Neural crest cell (in vitro differentiated cells): ENCODE measurements at places on chromosomes 2 and 18. TPM values are rescaled to one million over a fixed set of nuclear protein-coding genes. Genes with fewer than 3 reads are reported as not detected.

DNA sequence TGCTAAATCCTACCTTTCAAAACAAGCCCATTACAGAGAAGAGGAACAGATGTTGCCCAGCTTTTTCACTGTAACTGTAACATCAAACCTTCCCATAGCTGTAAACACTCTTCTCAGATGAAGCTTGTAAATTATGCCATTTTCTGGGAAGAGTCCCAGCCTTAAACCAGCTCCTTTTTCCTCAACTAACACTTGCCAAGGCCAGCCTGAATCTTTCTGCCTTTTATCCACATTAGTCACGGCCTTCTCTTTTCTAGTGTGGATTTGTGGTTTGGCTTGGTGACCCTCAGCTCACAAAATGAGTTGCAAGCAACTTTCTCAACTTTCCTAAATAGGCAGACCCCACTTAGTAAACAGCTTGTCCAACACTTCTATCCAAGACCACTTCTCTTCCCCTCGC is 90.2 kb downstream of the CABLES1 start:
- DNase-seq: no peak

- DNase-seq: no peak
These were observed 127.6 kb downstream of the ALPK2 start for GRCh38 chr18:58501066-58501896.

DNA sequence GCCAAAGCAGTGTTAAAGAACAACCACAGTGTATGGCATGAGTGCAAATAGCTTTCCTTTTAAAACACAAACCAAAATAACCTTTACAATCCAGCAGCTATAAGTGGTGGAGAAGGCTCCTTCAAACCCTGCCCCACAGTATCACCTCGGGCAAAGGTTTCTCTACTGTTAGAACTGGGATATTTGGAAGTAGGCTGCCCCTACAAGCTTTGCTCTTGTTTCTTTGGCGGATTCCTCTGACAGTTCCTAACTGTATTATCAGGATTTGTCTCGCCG is 214.8 kb downstream of the ZNF521 start:
- DNase-seq: no peak

PTMA gene
- total RNA-seq: 1,415 and 1,529 TPM in 2 replicates

RESP18 gene
- total RNA-seq: not detected in 2 replicates

TPO gene
- total RNA-seq: not detected in 2 replicates

ANKRD30B gene
- total RNA-seq: not detected in 2 replicates

SPATS2L gene
- total RNA-seq: 24.1 and 24.9 TPM in 2 replicates

CRYGC gene
- total RNA-seq: not detected in 2 replicates

BMPR2 gene
- total RNA-seq: 17.5 and 19.4 TPM in 2 replicates

GRCh38 chr2:178008636-178009289 is 63.8 kb downstream of the PDE11A start:
- DNase-seq: no peak

AQP12A gene
- not detected in 2 replicates for total RNA-seq

DNA sequence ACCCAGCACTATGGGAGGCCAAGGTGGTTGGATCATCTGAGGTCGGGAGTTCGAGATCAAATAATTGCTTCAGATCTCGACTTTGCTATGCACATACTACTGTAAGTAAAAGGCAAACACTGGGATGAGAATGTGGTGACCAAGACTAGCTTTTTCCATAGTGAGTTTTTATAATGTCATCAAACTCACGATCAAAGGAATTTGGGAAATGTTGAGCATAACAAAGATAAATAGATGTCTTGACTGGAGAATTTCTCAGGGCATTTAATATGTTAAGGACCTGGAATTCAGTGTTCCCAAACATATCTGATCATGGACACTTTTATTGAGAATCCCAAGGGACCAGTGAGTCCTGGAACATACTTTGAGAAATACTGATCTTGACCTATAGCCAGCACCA is 205.6 kb downstream of the ARHGAP15 start:
- no peak for DNase-seq

CENPO gene
- 69.3 and 69.7 TPM in 2 replicates for total RNA-seq

- DNase-seq: no peak
These were observed 95.9 kb downstream of the SLC4A3 start for GRCh38 chr2:219723311-219723710.

LIMS4 gene
- 0.32 and 0.75 TPM in 2 replicates for total RNA-seq

DNA sequence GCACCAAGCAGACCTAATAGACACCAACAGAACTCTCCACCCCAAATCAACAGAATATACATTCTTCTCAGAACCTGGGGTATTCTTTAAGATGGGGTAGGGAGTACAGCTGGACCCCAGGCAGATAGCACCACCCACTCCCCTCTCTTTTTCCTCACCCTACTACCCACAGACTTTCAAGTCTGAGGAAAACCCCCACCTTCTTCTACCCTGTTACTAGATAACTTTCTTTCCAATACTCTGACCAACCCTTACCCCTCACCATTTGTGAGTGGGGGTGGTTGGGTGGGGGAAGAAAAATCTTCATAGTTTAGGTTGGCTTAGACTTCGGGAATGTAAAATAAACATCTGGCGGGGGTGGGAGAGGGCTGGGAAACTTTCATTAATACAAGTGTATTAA is 20.3 kb upstream of the ZBTB14 start:
- DNase-seq: no peak

DNA sequence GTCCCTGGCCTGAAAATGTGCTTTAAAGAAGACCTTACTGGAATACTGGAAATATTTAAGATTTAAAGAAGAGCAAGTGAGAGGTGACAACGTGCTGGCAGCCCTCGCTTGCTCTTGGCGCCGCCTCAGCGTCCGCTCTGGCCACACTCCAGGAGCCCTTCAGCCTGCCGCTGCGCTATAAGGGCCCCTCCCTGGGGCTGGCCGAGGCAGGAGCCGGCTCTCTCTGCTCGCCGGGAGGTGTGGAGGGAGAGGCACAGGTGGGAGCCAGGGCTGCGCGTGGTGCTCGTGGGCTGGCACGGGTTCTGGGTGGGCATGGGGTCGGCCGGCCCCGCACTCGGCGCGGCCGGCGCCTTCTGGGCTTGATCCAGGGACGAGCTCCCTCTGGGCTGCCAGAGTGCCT is 2.9 kb upstream of the COQ10B start:
- no peak for DNase-seq

DNA sequence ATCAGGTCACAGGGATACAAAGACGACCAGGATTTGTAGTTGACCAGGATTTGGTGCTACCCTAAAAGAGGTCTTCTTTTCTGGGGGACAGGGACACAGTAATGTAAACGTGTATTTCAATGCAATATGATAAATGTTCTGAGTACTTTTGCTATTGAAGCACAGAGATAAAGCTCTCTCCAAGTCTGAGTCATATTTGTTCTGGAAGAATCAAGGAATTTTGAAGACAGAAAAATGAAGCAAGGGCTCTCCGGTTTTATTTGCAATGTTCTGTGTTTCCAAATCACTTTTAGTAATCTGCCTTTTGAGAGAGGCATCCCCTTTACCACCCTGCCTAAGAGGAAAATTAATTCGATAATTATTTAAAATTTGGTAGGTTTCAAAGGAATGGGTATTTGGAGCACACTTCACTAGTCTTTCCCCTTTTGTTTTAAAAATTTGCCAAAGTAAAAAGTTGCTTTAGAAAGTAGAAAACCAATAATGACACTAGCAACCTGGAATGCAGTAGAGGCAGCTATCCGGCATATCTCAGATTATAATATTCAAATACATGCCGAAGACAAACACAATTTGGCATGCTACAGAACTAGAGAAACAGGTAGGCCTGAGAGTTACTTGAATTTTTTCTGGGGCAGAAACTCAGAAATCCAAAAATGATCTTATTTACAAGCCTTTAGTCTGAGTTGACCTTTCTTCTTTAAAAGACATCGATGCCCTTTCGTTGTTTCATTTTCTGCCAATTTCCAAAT is 82.7 kb downstream of the MREG start:
- DNase-seq: no peak

- DNase-seq: no peak
These were observed 77.3 kb downstream of the INSIG2 start for GRCh38 chr2:118165595-118165994.

MRPL53 gene
- total RNA-seq: 72.4 and 74.6 TPM in 2 replicates

GRCh38 chr2:27494944-27495554 is at the start of gene FNDC4:
FNDC4 (minus strand) TSS chr2:27495200; CDS start chr2:27494679, 521 bp downstream.
- peak; percentile 38 for DNase-seq

DNA sequence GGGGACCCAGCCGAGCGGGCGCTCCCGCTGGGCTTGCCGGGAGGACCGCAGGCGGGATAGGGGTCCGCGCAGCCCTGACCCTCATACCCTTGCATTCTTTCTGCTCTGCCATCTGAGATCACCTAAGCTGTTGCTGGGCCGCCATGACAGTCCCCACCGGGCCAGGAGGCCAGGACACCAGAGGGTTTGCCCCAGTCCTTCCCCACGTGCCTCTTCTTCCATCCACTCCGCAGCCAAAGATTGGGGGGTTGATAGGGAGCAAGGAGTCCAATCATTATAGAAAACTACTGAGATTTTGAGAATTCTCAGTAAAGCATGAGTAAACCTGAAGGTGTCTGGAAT is 453 bp upstream of the GRB14 start:
- DNase-seq: no peak

HOXD10 gene
- not detected in 2 replicates for total RNA-seq

DNA sequence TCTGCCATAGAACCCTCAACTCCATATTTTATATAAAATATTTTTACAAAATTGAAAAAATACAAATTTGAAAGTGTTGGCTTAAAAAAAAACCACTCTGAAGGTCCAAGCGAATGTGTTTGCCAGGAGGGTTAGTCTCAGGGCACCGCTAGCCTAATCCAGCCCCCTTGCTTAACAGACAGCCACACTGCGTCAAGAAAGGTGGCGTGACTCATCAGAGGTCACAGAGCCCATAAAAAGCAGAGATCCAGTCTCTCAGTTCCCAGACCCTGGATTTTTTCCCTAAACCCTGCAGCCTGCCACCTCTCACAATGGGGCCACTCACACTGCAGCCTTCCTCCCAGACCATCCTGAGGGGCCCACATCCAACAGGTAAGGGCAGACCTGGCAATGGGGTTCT is 3.9 kb upstream of the TNS1 start:
- DNase-seq: no peak

DNA sequence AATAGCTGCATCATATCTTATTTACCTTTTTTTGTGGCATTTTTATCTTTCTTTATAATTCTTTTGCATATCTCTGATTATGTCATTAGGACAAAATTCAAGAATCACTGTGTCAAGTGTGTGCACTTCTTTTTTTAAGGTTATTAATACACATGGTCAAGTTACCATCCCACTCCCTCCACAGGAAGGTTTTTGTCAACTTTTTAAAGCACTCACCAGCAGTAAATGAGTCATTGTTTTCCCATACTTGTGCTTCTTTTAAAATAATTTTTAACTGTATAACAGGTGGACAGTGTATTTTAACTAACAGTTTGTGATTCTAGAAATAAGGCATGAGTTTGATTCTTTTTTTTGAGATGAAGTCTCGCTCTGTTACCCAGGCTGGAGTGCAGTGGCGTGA is 45.7 kb upstream of the FAM171B start:
- DNase-seq: no peak

DNA sequence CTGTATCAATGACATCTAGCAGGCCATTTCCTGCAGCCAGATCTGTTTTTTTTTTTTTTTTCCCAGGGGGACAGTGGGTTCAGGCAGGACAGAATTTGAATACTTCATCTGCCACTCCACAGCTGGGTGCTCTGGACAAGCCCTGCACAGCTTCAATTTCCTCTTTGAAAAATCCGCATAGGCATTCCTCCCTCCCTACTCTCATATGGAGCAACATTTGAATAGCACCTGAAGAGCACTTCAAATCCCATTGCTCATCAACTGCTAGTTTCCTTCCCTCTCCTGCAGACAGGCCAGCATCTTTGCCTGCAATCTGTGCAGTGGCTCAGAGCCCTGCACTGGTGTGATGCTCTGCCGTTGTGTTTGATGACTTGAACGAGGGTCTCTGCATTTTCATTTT is 326.3 kb downstream of the TSN start:
- no peak for DNase-seq

SPATA3 gene
- total RNA-seq: not detected in 2 replicates

- DNase-seq: no peak
These were observed 19.6 kb upstream of the DNAH7 start for GRCh38 chr2:196088203-196088602.

DNA sequence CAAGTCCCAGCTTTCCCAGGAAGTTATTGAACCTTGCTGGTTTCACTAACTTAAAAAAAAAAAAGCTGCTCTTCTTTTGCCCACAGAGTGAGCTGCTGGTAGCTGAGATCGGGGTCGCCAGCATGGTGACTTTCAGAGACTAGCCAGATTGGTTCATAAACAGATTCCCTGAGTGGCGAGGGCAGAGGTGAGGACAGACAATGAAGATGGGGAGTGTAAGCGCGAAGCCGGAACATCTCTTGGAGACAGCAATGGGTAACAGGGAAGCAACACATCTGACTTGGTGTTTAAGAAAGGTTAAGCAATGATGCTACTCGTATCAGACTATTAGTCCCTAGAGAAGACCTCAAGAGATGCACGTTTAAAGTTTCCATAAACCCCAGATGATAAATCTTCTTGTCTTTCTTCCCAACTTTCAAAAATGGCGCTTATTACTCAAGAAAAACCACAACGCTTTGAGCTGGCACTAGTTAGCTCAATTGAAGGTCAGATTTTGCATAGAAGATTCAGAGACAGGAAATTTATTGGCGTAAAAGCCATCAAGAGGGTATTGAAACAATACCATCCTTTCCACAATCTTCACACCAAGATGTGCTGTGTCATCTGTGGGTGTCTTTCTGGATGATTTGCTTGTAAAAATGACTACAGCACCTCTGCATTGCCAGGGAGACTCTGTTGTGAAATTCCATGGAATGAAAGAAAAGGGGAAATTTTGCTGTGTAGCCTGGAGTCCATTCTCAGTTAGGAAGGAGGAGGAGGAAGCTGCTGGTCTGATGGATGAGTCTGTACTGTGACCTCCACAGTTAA is 193.1 kb upstream of the CXCR4 start:
- no peak for DNase-seq

DNA sequence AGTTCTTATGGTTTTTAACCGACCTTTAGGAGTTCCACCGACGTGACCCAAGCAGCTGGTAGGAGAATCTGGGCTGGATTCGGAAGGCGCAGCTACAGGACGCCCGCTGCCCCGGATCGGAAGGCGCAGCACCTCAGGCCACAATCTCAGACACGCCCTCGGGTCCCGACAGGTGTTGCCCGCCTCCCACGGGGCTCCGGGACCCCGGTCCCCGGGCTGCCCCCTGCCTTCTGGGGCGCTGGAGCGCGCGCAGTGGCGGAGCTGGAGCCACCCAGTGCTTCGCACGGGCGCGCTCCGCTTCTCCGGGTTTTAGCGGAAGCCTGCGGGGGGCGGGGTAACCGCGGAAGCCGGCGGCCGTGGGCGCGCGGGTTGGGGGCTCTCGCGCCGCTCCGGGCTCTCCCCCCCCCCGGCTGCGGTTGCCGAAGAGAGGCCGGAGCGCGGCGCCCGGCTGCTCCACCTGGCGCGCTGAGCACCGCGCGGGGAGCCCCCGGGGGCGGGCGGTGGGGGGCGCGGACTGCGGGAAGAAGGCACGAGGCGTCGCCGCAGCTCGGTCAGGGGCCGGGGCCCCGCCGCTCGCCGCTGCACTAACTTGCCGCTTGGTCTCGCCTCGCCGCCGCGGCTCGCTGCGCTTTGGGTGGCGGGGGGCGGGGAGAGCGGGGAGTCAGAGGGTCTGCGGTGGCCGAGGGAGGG is 718.8 kb downstream of the DPP10 start:
- DNase-seq: peak; percentile 55

ERICH2 gene
- total RNA-seq: not detected in 2 replicates

- no peak for DNase-seq
These were observed 28.3 kb upstream of the UBE2E3 start for GRCh38 chr2:180952082-180952481.

KLF7 gene
- 17.4 and 18.4 TPM in 2 replicates for total RNA-seq

GRCh38 chr18:58495207-58495606 is 133.7 kb downstream of the ALPK2 start:
- no peak for DNase-seq
